ENCODE measurements at places on chromosomes 1 and 21.

DNA sequence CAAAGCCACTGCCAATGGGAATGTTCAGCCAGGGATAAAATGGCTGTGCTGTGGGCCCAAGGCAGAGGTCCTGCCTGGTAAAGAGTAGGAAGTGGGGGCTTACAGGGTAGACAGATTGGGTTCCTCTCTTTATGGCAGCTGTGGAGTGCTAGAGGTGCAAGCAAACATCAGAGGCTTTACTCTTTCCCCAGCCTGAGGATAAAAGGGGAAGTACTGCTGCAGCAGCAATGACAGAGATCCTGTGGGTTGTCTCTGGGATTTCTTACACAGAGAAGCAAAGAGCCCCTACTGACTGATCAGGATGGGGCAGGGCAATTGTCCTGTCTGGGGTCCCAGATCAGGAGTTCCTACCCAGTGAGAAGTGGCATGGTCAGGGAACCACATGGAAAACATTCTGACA lies 54.2 kb downstream of the DRAM2 start:
- DNase-seq, result no peak

DNA sequence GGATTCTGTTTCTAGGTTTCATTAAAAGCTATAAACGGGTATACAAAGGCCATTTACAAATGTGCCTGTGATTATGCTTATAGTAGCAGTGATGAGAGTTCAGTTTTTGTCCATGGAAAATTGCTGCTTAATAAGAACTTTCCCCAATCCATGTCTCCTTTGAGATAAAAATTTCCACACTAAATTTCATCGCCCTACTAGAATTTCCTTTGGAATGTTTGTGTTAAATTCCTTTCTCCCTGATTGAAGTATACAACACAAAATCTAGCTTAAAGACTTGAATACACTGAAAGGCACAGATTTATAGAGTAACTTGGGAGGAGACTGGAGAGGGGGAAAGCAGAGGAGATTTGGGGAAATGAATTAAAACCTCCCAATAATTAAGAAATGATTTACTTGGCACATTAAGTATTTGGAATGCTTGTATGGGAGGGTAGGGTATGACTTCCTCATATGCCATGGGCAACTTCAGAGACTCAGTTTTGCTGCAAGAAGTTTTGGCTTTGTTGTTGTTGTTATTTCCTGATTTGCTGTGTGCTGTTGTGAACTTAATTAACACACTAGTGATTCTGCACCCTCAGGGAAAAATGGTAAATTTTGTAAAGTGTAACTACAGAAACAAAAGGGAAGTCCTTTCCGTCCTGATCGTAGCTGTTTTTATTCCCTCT lies 157.6 kb upstream of the LMO4 start:
- peak; percentile 3 for DNase-seq

DNA sequence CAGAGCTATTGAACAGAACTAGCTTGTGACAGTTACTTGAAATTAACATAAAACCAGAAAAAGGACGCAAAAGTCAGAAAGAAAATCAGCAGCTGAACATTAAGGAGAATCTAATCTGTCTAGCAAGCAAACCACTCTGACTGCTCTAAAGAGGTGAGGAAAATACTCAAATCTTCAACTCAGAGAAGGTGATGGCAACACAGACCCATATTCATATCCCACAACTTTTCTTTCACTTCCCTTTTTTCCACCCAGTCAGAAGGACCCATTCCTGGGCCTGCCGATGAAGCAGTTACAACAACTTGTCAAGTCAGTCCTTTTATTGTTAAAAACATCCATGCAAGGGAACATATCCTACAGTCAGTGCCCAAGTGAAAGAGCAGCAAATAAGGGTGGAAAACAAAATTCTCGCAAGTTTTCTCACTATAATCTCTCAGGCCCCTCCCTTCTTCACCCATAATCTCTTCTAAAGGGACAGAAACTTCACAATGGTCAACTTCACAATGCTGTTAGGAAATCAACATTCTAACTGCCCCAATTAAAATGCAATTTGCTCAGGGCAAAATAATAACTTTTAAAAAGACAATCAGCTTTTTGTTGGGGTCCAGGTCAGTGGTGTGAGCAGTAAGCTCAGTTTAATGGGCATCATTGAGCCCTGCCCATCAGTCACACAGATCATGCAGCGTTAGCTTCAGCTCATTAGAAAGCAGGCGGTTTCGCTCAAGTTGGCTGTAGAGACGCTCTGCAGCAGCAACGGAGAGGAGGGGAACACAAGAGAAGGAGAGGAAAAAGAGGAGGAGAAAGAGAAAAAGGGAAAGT lies 3.6 kb upstream of the NUP210L start:
- DNase-seq, result no peak

DNA sequence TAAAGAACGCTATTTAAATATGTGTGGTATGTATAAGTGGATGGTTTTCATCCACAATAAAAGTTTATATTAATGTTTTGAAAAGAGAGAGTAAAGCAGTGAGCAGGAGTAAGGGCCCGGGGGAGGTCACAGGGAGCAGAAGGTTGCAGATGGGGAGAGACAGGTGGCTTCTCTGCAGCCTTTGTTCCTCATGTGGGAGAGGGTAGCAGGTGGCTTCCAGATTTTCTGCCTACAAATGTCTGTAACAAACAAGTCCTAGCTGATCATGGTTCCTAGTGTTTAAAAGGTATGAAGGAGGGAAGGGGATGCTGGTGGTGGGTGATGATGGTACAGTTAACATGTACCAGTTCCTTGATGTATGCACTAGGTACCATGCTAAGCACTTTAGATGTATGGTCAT lies 18.8 kb downstream of the QSOX1 start:
- no peak for DNase-seq

GRCh38 chr1:24745711-24746413 lies 615 bp downstream of the CLIC4 start:
- DNase-seq, result peak; percentile 75

GRCh38 chr1:114746450-114747121 lies 11.2 kb downstream of the CSDE1 start:
- DNase-seq, result no peak

GRCh38 chr1:99675994-99676393 lies 30.1 kb downstream of the PALMD start:
- DNase-seq, result no peak

DNA sequence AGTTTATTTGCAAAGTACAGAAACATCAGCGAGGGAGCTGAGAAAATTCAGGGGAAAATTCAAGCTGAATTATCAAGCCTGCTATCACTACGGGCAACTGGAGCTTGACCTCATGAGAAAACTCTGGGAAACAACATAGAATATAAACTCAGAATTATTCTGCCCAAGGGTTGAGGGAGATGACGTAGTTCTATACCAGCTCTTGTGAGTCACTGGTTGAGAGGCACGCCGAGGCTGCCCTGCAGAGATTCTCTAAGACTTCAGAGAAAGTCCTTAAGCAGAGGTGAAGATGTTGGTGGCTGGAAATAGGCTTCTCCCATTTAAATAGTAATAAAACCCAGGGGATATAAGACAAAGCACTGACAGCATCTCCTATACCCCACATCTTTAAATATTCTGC lies 12.3 kb downstream of the SYDE2 start:
- DNase-seq, result peak; percentile 24

DNA sequence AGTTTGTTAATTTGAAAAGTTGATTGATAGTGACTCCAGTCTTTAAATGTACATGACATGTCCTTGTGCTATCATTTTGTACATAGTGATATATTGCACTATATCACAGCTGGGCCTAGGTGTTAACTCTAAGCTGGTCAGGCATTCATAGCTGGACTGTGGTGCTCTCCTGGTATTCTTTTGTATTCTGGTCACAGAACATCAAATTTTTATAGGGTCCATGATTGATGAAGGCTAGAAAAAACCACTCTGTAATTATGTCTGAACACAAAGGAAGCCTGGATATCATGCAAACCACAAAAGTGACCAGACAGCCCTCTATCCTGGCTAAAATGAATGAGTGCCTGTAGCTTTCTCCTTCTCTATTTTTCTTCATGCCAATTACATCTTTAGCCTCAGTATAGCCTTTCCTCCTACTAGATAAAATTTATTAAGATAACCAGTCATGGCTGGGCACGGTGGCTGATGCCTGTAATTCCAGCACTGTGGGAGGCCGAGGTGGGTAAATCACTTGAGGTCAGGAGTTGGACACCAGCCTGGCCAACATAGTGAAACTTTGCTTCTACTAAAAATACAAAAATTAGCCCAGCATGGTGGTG lies 134.9 kb upstream of the B3GALT2 start:
- DNase-seq, result peak; percentile 73

DNA sequence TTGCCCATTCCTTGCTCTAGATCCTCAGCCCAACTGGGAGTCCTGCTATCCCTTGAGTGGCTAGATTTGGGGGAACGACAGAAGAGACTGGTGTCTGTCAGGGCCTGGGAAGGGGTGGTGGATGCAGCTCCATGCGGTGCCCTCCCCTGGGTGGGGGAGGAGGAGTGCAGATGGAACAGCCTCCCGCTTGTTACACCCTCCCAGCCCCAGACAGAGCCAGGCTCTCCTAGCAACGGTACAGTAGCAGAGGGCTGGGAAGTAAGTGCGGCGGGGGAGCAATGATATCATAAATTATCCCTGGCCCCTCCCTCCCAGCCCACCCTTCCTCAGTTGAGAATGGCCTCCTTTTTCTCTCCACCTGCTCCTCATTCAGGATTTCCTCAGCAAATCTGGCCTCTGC lies 37.2 kb downstream of the RHBG start:
- DNase-seq, result no peak

DNA sequence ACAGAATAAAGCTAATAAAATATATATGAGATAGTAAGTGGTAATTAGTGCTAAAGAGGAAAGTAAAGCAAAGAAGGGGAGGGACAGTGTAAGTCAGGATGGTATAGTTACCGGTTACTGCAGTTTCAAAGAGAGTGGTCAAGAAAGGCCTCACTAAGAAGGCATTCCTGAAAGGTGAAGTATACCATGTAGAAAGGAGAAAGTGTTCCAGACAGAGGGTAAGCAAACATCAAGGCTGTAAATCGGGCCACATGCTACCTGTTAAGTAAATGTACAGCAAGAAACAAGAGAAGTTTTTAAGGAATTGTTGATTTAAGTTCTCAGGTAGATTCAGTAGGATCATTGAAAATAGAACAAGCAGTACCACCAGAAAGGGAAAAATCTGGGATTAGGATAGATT lies 9.7 kb downstream of the DESI2 start:
- DNase-seq, result no peak

DNA sequence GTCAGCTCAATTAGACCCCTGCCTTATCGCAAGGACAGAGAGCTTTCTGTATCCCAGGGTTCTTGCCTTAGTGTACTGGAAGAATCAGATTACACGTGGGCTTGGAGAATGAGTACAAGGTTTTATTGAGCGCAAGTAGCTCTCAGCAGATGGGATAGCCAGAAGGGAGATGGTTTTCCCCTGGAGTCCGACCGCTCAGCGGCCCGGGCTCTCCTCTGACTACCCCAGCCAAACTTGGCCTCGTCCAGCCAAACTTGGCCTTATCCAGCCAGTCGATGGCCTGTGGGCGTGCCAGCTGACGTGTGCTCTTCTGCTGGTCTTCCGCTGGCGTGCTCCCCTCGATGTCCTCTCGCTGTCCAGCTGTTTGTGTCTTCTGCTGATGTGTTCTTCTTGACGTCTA lies 136.9 kb downstream of the SYT14 start:
- no peak for DNase-seq

GRCh38 chr1:48776393-48777218 lies at the start of gene BEND5:
BEND5 (minus strand) TSS chr1:48776891; CDS start chr1:48776831, 60 bp downstream.
- DNase-seq, result no peak

DNA sequence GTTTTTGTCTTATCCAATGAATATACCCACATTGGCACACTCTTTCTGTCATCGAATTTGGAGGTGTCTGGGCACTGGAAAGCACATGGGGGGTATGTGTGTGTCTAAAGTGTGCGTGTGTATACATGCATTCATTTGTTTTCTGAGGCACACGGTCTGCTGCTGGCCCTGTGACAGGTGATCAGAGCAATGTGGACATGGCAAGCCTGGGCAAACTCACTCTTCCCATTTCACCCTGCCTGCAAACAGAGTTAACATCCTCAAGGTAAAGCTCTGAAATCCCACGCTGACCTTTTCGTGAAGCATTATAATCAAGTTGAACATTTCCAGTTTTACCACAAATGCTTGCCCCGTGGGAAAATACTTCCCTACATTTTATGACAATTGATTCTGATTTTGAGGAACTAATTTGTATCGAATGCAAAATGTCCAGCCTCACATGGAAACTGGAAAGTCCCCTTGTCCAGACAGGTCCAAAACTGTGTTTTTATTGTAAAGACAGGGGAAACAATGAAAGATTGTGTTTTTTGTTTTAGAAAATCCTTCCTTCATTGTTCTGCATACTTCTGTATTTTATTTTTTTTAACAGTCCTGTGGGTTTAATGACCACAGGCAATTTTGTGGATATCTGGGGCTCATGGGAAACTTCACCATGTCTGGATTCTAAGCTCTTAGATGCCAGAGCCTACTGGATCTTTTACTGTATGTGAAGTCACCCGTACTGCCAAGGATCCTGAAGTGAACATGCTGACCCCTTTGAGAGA lies 160.9 kb downstream of the PBX1 start:
- peak; percentile 25 for DNase-seq

- no peak for DNase-seq
Observed at GRCh38 chr1:25571522-25571970, 28.1 kb downstream of the LDLRAP1 start.

DNA sequence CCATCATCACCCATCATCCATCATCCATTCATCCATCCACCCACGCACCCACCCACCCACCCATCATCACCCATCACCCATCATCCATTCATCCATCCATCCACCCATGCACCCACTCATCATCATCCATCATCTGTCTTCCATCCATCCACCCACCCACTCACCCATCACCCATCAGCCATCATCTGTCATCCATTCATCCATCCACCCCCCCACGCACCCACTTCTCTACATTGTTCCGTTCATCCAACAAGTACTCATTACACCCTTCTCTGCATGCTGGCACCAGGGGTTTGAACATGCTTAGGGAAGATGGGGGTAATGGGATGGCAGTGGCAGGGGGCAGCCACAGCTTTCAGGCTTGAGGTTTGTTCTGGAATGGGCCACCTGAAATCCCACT lies 82.1 kb downstream of the ADARB1 start:
- no peak for DNase-seq

All from EH (cell line).